ENCODE measurements at places on chromosomes 11 and 22. TPM values are rescaled to one million over a fixed set of nuclear protein-coding genes. Genes with fewer than 3 reads are reported as not detected.

Gene DGCR6L
- polyA plus RNA-seq = 56.1 TPM

DNA sequence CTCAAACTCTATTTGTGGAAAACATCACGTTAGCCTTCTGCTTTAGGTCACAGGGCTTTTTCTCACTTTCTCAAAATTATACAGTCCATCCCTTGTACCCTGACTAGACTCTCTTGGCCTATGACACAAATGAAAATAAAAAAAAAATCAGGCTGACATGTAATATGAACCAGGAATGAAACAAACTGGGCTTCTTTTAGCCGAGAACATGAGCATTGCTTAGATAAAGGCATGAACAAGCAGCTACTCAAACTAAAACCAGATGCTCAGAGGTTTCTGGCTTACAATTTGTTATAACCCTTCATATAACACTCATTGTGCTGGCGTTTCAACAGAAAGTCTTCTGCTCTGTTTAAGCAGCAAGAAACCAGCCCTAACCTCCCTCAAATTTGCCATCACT is 265.5 kb upstream of the NARS2 start:
- no peak for DNase-seq

DNA sequence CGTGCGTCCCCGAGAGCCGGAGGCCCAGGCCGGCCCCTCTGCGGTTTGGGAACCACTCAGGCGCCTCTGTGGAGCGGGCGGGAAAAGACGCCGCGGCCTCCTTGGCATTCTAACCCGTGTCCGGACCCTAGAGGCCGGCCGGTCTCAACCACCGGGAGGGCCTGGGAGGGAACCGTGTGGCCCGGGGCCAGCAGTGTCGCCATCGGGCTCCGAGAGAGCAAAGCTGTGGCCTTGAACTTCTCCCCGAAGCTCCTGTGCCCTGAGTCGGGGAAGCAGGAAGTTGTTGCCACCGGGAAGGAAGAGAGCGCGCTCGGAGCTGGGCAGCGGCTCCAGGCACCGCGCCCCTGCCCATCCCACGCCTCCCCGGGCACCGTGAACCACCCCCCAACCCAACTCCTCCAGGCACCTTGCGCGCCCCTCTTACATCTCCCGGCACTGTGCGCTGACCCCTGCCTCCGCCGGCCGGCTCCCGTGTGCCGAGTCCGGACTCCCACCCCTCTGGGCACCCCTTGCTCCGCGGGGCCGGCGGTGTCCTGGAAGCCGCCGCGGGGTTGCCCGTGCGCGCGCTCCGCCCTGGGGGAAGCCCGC is 80.0 kb upstream of the PPARA start:
- DNase-seq = no peak

Gene NFAM1
- polyA plus RNA-seq = 0.81 TPM

Gene TRIM49
- polyA plus RNA-seq = not detected

- no peak for DNase-seq
Measured at GRCh38 chr11:63001456-63001855, 14.2 kb downstream of the SLC22A8 start.

Gene DCDC1
- 5.7 TPM for polyA plus RNA-seq

- DNase-seq = no peak
Measured at GRCh38 chr11:93484716-93485115, 58.5 kb downstream of the SMCO4 start.

DNA sequence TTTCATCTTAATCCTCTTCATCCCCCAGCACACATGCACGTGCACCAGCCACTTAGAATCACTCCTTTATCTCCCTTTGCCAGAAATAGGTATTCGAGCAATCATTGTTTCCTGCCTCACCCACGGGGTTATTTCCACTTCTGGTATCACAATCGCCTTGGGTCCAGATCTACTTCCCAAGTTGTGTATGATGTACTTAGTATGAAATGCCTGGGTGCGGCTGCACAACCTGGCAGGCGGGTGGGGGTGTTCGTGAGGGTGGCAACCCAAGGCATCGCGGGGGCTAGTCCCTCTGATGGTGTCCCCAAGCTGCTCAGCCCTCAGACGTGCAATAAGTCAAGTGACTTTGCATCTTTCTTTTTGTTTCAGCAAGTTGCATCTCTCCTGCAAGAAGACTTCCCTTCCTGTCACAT is 475.6 kb downstream of the MIAT start:
- DNase-seq = no peak

- DNase-seq = no peak
Measured at GRCh38 chr11:19244621-19245020, 3.9 kb upstream of the E2F8 start.

Gene TSSK2
- not detected for polyA plus RNA-seq

Gene DLG2
- 12.8 TPM for polyA plus RNA-seq

Gene FOLR1
- 56.7 TPM for polyA plus RNA-seq

- no peak for DNase-seq
Measured at GRCh38 chr22:47446331-47446730, 683.9 kb downstream of the TBC1D22A start.

Gene NOX4
- 44.6 TPM for polyA plus RNA-seq
